ENCODE measurements at places on chromosomes 12 and 14.
A peak's percentile ranks its signal among the peaks of the same experiment; 100 is the strongest.

DNA sequence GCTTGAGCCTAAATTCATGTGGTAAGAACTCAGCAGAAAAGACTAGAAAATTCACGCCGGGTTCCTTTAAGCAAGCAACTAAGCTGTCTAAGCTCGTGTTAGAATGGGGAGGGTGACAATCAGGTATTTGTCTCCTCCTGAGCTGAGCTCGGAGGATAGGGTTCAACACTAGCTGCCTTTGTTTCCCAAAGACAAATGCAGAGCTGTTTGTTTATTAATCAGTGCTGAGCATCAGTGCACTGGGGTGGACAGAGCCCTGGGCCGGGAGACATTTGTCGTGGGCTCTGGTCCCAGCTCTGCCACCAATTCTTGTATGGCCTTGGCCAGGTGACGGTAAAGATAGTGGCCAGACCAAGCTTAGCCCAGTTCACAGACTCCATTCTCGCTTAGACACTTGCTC is 43.7 kb downstream of the DEGS2 start:
- DNase-seq = no peak

DNA sequence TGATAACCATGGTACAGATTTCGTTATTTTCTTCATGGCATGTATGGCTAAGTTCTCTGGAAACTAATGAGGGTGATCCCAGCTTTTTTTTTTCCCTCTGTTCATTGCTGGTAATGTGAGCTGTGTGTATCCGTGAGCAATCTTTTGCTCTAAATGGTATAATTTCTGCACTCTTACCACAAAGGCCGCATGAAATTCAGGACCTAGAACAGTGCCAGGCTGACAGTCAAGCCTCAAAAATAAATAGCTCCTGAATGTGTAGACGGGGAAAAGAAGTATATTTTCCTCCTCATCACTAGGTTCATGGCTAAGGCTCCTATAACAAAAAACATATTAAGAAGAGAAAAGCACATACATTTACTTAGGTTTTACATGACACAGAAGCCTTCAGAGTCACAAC is 140.2 kb upstream of the RMST start:
- DNase-seq = no peak

DNA sequence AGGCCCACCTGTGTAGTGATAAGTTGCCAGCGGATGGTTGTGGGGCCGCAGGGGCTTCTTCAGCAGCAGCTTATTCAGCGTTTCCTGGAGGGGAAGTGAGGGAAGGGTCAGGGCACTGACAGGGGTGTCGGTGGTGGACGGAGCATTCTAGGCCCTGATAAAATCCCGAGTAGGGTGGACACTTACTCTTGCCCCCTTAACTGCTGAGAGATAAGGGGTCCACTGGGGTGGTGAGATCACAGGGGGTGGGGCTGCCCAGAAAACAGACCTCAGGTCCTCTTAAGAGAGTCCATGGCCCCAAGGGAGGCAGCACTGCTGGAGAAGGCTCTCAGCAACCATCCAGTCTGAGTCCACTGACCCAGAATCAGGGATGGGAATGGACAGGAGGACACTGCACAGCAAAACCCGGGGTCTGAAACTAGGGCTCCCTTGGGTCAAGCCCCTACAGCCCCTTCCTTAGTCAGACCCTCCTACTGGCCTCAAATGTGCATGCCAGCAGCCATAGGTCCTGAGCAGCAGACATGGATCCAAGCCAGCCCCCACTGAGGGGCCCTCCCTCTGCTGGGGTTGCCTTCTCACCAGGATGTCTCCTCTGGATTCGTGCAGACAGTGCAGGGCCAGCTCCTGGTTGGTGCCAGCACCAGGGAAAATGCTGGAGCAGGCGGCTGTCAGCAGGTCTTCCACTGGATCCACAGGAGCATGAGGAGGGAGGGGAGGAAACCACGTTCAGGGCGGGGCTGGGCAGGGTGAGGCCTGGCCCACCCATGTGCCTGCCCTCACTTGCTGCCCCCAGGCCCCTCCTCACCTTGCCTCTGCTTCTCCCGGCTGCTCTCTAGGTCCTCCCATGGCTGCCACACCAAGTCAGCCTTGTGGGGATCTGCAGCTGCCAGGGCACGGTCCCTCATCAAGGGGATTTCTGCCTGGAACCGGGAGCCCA is 12.1 kb upstream of the PNMA1 start:
- no peak for DNase-seq

GRCh38 chr12:26298785-26299621 is 103.6 kb downstream of the SSPN start:
- DNase-seq = no peak

GRCh38 chr12:10968765-10969456 is 17.8 kb downstream of the TAS2R50 start:
- no peak for DNase-seq

DNA sequence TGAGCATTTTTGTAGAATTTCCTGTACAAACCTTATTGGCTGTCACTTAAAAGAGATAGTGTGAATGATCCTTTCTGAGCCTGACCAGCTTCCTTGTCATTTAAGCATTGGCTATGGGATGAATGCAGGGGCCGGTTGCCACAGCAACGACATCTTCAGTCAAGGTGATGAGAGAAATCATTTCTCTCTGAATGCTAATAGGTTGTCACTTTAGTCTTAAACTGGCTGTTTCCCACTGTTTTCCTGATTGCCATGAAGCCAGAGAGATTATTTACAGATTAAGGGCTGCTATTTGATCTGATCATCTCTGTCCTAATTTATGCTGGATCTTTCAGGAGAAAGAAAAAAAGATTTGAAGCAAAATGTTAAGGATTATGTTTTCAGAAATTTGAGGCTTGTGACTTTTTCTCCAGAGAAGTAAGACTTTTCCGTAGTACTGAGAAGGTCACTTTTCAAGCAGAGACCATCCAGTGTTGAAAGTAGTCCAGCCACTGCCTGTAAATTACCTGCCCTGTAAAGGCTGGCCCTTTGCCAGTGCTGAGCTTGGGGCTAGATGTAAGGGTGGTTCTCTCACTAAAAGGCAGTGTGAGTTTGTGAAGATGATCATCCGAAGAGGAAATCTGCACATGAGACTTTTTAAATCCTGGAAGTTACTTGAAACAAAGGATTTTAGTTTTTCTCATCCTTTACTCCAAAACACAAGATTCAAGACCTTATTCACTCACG is 235.6 kb downstream of the DACT1 start:
- no peak for DNase-seq

DNA sequence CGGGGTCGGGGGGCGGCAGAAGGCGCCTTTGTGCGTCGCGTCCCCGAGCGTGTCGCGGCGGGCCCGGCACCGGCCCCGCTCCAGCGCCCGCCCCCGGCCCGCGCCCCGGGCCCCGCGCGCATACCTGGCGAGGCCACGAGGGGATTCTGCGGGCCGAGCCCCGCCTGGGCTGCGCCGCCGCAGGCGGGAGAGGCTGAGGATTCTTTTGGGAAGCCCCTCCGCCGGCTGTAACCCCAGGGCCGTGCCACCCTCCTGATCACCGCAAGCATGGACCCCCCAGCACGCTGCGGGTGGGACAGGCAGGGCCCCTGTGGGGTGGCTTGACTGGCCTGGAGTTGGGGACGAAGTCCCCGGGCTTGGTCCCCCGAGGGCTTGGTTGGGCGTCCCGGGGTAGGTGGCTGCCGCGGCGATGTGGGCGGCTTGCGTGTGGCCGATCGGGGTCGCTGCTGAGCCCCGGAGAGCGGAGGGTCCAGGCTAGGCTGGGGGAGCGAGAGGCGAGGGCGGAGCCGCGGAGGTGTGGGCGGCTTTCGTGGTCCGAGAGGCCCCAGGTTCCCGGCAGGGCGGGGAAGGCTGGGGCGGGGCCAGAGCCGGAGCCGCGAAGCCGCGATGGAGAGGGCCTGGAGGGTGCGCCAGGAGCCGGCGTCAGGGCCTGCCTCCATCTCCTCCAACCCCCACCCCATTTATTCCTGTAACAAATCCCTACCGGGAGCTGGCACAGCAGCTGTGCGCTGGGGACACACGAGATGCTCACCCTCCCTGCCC is 28.4 kb upstream of the GPR132 start:
- DNase-seq = peak; percentile 20

DNA sequence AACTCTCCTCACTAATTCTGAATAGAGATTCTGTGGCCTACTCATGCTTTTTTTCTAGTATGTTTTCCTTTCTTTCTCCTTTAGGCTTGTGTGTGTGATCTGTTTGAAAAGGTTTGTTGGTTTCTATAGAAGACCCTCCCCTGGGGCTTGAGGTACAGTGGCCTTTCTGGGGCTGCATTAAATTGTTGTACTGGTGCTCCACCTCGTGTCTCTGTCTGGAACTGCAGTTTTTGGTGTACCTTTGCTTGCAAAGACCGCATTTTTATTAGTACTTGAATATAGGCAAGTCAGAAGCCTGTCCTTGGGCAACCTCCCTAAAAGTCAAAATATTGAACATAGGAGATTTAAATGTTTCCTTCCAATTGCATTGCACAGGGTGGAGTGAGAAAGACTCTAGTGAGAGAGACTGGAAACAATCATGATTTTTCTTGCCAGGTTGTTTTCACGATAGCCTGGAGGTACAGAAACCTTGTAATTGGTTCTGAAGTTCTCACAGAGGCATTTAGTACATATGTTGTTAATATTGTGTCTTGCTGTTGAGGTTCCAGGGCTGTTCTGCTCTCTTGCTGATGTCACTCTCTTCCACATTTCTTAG is 39.0 kb downstream of the SLCO1B1 start:
- no peak for DNase-seq
